Dorsolateral prefrontal cortex (tissue), 122 donors: ENCODE measurements at places on chromosomes 1 and 21.

DNA sequence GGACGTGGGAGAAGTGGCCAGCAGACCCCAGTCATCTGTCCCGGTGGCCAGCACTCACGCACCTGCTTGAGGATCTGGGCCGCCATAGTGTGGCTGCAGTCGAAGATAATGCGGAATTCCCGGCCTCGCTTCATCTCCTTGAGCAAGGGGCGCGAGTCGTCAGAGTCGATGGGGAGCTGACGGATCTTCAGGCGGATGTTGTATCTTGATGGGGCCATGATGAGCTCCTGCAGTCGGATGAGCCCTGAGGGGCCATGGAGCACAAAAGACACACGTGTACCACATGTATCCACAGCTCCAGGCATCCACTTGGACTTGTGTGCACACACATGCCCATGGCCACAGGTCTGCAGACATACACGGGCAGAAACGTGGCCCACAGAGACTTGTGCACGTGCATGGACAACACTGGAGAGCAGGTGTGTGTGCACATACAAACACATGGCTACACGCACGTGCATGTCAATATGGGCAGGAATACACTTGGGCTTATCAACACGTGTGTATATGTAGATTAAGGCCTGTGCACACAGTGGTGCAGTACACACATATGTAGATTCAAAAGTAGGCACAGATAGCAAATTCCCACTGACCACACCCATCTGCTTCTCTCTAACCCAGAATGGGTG is 162.1 kb downstream of the GRIK3 start:
- DNase-seq = peak; percentile 35

- DNase-seq = no peak
These were observed 287.9 kb upstream of the FMN2 start for GRCh38 chr1:239803781-239804180.

GRCh38 chr1:15286452-15286851 is 39.4 kb downstream of the FHAD1 start:
- no peak for DNase-seq

DNA sequence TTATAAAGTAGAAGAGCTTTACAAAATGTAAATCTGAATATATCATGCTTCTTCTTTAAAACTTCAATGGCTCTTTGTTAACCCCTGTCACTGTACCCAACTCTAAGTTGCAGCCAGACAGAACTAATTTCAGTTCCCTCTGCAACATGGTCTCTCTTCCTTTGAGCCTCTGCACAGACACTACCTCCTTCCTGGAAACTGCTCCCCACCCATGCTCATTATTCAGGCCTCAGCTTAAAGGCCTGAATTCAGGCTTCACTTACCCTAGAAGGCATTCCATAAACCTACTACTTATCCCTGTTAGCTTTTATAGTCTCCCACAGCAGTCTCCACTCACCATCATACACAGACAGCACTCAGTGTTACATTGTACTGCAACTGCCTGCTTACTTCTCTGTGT is 2.6 kb upstream of the EEIG2 start:
- no peak for DNase-seq

- no peak for DNase-seq
These were observed 2.6 kb upstream of the CD2 start for GRCh38 chr1:116751621-116752020.
